ENCODE measurements at places on chromosomes 6 and 20. TPM values are rescaled to one million over a fixed set of nuclear protein-coding genes. Genes with fewer than 3 reads are reported as not detected.

The CLVS2 gene
- 43.6 TPM for total RNA-seq

The NHLRC1 gene
- total RNA-seq: 4.4 TPM

The ARMH2 gene
- not detected for total RNA-seq

The ALDH5A1 gene
- 43.6 TPM for total RNA-seq

The TFAP2D gene
- total RNA-seq: 0.92 TPM

The SUN5 gene
- total RNA-seq: not detected

The TFAP2A gene
- total RNA-seq: 0.46 TPM

The ETV7 gene
- not detected for total RNA-seq

The CFB gene
- total RNA-seq: 3.2 TPM

The OTOR gene
- not detected for total RNA-seq

The IMPG1 gene
- total RNA-seq: not detected

The PI3 gene
- total RNA-seq: not detected

The GRM4 gene
- 19.4 TPM for total RNA-seq

The TMEM74B gene
- total RNA-seq: 16.1 TPM

The ZSCAN23 gene
- total RNA-seq: 17.5 TPM

The BPI gene
- total RNA-seq: 0.46 TPM

The TAPBP gene
- 41.5 TPM for total RNA-seq
